ENCODE measurements at places on chromosomes 3 and 15.

DNA sequence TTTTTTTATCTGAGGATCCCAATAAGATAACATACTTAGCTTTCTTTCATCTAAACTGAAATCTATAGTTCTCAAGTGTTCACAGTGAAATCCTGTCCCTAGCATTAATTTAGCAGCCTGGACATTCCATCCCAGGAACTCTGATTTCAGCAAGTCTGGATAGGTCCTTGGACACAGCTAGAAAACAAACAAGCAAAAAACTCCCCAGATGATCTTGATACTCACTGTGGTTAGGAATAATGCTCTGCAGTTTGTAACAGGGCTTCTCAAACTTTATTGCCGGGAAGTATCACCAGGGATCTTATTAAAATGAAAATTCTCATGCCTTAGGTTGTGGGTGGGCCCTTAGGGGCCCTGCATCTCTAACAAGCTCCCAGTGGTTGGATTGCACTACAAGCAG is 24.3 kb downstream of the THBS1 start:
- no peak overlapping the region for H3K4me3 ChIP-seq
- H3K27me3 ChIP-seq = no peaks in the 10 kb centered on the region
- DNase-seq = no peak

GRCh38 chr3:61117045-61117898 is 134.0 kb downstream of the FHIT start:
- no peaks in the 10 kb centered on the region for H3K4me1 ChIP-seq
- H3K36me3 ChIP-seq = no peaks in the 10 kb centered on the region
- no peaks in the 10 kb centered on the region for H3K27me3 ChIP-seq
- H3K4me3 ChIP-seq = no peak overlapping the region

GRCh38 chr15:74158855-74159650 is 14.5 kb upstream of the ISLR start:
- DNase-seq = no peak
- peaks cover 3% of the 10 kb centered on the region for H3K36me3 ChIP-seq
- H3K4me3 ChIP-seq = no peak overlapping the region
- H3K27me3 ChIP-seq = peaks cover 63% of the 10 kb centered on the region

GRCh38 chr3:149744151-149744550 is 8.1 kb downstream of the COMMD2 start:
- no peak overlapping the region for H3K27ac ChIP-seq
- H3K27me3 ChIP-seq = no peaks in the 10 kb centered on the region
- H3K36me3 ChIP-seq = peaks cover 56% of the 10 kb centered on the region

- DNase-seq = no peak
- peaks cover 2% of the 10 kb centered on the region for H3K4me1 ChIP-seq
- no peak overlapping the region for H3K4me3 ChIP-seq
- H3K36me3 ChIP-seq = no peaks in the 10 kb centered on the region
- no peak overlapping the region for H3K27ac ChIP-seq
These were observed 35.9 kb downstream of the FAM3D start for GRCh38 chr3:58630710-58631092.

GRCh38 chr3:69474186-69474585 is 88.3 kb upstream of the FRMD4B start:
- H3K36me3 ChIP-seq = no peaks in the 10 kb centered on the region
- DNase-seq = no peak
- H3K27ac ChIP-seq = no peak overlapping the region
- H3K4me1 ChIP-seq = no peaks in the 10 kb centered on the region

DNA sequence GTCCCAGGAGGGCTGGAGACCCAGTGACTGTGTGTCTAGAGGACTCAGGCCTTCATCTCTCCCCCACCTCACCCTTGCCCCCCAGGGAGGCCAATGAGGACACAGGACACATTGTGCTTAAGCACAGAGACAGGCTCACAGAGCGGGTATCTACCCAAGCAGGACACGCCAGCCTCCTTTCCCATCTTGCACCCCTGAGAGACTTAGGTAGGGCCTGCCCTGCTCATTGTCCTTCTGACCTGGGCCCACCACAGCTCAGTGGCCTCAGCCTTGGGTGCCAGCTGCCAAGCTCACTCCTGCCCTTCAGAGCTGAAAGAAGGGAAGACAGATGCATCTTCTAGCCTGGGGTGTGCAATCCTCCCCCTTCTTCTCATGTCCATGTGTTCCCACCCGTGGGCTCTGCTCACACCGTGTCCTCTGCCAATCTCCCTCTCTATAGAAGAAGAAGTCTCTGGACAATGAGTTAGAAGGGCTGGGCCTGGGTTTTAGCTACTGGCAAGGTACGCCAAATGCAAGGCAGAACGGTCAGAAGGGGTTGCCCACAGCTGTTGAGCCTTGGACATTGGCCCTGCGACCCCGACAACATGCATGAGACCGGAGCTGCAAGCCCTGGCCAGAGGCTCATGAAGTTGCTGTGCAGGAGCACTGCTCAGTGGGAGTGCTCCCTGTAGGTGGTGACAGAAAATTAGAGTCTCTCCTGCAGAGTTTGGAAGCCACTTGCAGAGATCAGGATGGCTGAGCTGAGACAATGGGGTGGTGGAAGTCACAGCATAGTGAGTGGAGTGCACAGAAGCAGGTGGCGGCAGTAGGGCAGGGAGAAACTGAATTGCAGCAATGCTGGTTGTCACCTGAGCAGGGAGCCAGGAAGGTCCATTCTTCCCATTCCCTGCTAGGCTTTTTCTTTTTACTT is 32.8 kb downstream of the ACSBG1 start:
- DNase-seq = no peak
- no peaks in the 10 kb centered on the region for H3K4me1 ChIP-seq
- H3K27ac ChIP-seq = no peak overlapping the region
- H3K4me3 ChIP-seq = no peak overlapping the region
- H3K36me3 ChIP-seq = peaks cover 4% of the 10 kb centered on the region

GRCh38 chr3:193014902-193015301 is 97.2 kb upstream of the MB21D2 start:
- peaks cover 3% of the 10 kb centered on the region for H3K36me3 ChIP-seq
- no peaks in the 10 kb centered on the region for H3K27me3 ChIP-seq
- H3K27ac ChIP-seq = no peak overlapping the region
- no peaks in the 10 kb centered on the region for H3K4me1 ChIP-seq
- H3K4me3 ChIP-seq = no peak overlapping the region
- DNase-seq = no peak

DNA sequence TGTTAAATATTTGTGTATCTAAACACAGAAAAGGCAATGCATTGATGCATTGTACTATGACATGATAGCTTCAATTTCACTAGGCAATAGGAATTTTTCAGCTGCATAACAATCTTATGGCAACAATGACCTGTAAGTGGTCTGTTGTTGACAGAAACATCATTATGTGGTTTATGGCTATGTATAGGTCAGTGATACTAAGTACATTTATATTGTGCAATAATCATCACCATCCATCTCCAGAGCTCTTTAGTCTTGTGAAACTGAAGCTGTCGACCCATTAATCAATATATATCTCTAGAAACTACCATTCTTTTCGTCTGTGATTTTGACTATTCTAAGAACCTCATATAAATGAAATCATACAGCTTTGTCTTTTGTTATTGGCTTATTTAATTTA is 200.1 kb upstream of the ZNF717 start:
- H3K4me3 ChIP-seq = no peak overlapping the region
- no peaks in the 10 kb centered on the region for H3K4me1 ChIP-seq
- H3K27me3 ChIP-seq = no peaks in the 10 kb centered on the region
- H3K27ac ChIP-seq = no peak overlapping the region

DNA sequence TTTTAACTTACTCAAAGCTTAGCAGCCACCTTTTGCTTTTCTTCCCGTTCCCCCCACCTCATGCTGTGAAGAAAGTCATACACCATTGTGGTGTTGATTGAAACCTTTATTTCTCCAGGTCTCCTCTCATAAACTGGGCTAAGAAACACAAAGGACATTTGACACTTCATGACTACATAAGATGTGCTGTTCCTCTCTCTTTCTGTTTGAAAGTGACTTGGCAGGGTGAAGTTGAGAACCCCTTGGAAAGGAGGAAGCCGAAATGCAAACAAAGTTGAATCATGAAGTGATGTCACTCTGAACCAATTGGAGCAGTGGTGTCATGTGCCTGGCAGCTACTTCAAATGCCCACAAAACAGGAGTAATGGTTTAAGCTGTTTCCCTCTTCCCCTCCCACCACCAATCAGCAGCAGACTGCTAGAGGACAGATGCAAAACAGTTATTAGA is 174.7 kb downstream of the IGF1R start:
- H3K27me3 ChIP-seq = peaks cover 4% of the 10 kb centered on the region
- no peaks in the 10 kb centered on the region for H3K4me1 ChIP-seq
- no peak overlapping the region for H3K27ac ChIP-seq
- H3K36me3 ChIP-seq = peaks cover 2% of the 10 kb centered on the region
- H3K4me3 ChIP-seq = no peak overlapping the region
- DNase-seq = no peak

GRCh38 chr15:83982748-83983147 is 252.8 kb upstream of the GOLGA6L4 start:
- H3K4me3 ChIP-seq = no peak overlapping the region
- no peaks in the 10 kb centered on the region for H3K27me3 ChIP-seq
- no peak overlapping the region for H3K27ac ChIP-seq
- peaks cover 3% of the 10 kb centered on the region for H3K36me3 ChIP-seq
- H3K4me1 ChIP-seq = no peaks in the 10 kb centered on the region

GRCh38 chr3:190345878-190346277 is 23.6 kb upstream of the CLDN1 start:
- DNase-seq = no peak
- no peak overlapping the region for H3K4me3 ChIP-seq
- H3K27me3 ChIP-seq = peaks cover 22% of the 10 kb centered on the region
- no peak overlapping the region for H3K27ac ChIP-seq
- H3K36me3 ChIP-seq = peaks cover 1% of the 10 kb centered on the region
- no peaks in the 10 kb centered on the region for H3K4me1 ChIP-seq

DNA sequence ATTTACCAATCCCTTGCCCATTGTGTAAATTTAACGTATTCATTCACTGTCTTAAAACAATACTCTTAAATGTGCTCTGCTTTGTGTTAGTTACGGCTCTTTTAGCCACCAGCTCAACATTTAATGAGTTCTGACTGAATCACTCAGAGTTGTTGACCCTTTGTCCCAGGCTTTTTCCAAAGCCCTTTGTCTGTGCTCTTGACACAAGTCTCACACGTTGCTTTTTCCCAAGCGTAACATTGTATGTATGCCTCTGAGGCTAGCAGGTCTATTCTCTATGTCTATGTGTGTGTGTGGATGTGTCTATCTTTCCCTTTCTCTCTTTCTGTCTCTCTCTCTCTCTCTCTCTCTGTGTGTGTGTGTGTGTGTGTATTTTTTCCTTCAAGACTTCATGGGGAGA is 435.4 kb upstream of the GOLIM4 start:
- no peak for DNase-seq
- no peaks in the 10 kb centered on the region for H3K27me3 ChIP-seq
- H3K27ac ChIP-seq = no peak overlapping the region
- H3K36me3 ChIP-seq = no peaks in the 10 kb centered on the region

- no peaks in the 10 kb centered on the region for H3K27me3 ChIP-seq
- H3K36me3 ChIP-seq = no peaks in the 10 kb centered on the region
These were observed 58.4 kb downstream of the RBMS3 start for GRCh38 chr3:29339016-29339833.

DNA sequence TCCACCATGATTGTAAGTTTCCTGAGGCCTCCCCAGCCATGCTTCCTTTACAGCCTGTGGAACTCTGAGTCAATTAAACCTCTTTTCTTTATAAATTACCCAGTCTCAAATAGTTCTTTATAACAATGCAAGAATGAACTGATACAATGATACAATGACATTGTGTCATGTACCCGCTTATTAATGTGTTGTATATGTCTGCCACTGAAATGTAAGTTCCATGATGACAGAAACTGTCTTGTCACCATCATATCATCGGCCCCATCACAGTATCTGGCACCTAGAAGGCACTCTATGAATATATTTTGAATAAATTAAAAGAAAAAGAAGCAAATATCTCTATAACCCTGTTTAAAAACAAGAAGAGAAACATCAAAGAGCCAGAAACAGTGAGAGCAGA is 29.6 kb downstream of the FEZF2 start:
- H3K27me3 ChIP-seq = peaks cover 9% of the 10 kb centered on the region
- H3K27ac ChIP-seq = no peak overlapping the region
- no peaks in the 10 kb centered on the region for H3K4me1 ChIP-seq
- no peak for DNase-seq
- H3K36me3 ChIP-seq = peaks cover 2% of the 10 kb centered on the region

- H3K36me3 ChIP-seq = no peaks in the 10 kb centered on the region
- H3K4me3 ChIP-seq = no peak overlapping the region
- no peaks in the 10 kb centered on the region for H3K27me3 ChIP-seq
- no peak for DNase-seq
These were observed 1005.9 kb downstream of the ZPLD1 start for GRCh38 chr3:103440539-103441203.

- H3K36me3 ChIP-seq = no peaks in the 10 kb centered on the region
- H3K27ac ChIP-seq = no peak overlapping the region
- no peaks in the 10 kb centered on the region for H3K4me1 ChIP-seq
- no peak for DNase-seq
- H3K4me3 ChIP-seq = no peak overlapping the region
- H3K27me3 ChIP-seq = peaks cover 10% of the 10 kb centered on the region
These were observed 18.5 kb downstream of the MINAR1 start for GRCh38 chr15:79450648-79451047.

- no peak overlapping the region for H3K4me3 ChIP-seq
- no peak overlapping the region for H3K27ac ChIP-seq
- no peaks in the 10 kb centered on the region for H3K36me3 ChIP-seq
These were observed 87.0 kb downstream of the ANP32A start for GRCh38 chr15:68733666-68734065.

DNA sequence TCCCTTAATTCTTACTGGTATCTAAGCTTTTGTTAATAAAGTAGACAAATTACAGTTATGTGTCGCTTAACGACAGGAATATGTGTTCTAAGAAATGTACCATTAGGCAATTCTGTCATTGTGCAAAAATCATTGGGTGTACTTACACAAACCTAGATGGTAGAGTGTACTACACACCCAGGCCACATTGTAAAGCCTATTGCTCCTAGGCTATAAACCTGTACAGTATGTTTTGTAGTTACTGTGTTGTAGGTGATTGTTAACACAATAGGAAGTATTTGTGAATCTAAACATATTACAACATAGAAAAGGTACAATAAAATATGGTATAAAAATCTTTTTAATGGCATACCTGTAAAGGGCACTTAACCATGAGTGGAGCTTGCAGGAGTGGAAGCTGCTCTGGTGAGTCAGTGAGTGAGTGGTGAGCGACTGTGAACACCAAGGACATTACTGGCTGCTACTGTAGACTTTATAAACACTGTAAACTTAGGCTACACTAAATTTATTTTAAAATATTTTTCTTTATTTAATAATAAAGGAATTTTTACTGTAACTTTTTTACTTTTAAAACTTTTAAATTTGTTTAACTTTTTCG is 47.4 kb downstream of the FSIP1 start:
- no peaks in the 10 kb centered on the region for H3K4me1 ChIP-seq
- H3K36me3 ChIP-seq = no peaks in the 10 kb centered on the region
- no peaks in the 10 kb centered on the region for H3K27me3 ChIP-seq
- DNase-seq = no peak

- no peaks in the 10 kb centered on the region for H3K4me1 ChIP-seq
- H3K4me3 ChIP-seq = no peak overlapping the region
- H3K36me3 ChIP-seq = no peaks in the 10 kb centered on the region
- peaks cover 78% of the 10 kb centered on the region for H3K27me3 ChIP-seq
- no peak for DNase-seq
- no peak overlapping the region for H3K27ac ChIP-seq
These were observed 83.6 kb downstream of the BDH1 start for GRCh38 chr3:197472151-197472550.
